ENCODE measurements at places on chromosomes 16 and 17. TPM values are rescaled to one million over a fixed set of nuclear protein-coding genes. Genes with fewer than 3 reads are reported as not detected.

Gene DNAAF8
- total RNA-seq = not detected

Gene GRIN2A
- 0.27 TPM for total RNA-seq

Gene KCNH6
- total RNA-seq = not detected

Gene TMIGD1
- not detected for total RNA-seq

Gene SPN
- total RNA-seq = 10.2 TPM

Gene SERPINF2
- 9.8 TPM for total RNA-seq

Gene TBC1D3E
- not detected for total RNA-seq

Gene KIF2B
- total RNA-seq = not detected

DNA sequence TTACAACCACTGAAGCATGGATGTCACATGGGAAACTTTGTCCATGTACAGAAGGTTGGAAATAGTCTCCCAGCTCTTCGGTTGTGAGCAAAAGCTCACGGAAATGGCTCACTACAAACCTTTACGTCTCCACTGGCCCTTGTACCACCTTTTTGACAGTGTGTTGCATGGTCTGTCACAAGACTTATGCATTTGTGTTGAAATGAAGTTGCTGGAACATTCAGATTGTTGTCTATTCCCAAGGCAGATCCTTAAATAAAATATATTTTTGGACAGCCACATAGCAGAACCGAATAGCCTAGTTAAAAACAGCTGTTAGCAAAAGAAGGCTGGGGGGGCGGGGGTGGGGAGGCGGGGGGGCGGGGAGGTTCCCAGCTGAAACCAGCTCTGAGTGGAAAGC is 39.2 kb downstream of the KNOP1 start:
- H3K4me1 ChIP-seq = no peaks in the 10 kb centered on the region
- H3K36me3 ChIP-seq = peaks cover 13% of the 10 kb centered on the region
- H3K27ac ChIP-seq = no peak overlapping the region
- no peaks in the 10 kb centered on the region for H3K27me3 ChIP-seq

- H3K36me3 ChIP-seq = no peaks in the 10 kb centered on the region
- H3K4me1 ChIP-seq = no peaks in the 10 kb centered on the region
- no peaks in the 10 kb centered on the region for H3K27me3 ChIP-seq
- no peak overlapping the region for H3K27ac ChIP-seq
- DNase-seq = no peak
- H3K4me3 ChIP-seq = no peak overlapping the region
Observed at GRCh38 chr17:38613981-38614779, 8.4 kb upstream of the SRCIN1 start.

DNA sequence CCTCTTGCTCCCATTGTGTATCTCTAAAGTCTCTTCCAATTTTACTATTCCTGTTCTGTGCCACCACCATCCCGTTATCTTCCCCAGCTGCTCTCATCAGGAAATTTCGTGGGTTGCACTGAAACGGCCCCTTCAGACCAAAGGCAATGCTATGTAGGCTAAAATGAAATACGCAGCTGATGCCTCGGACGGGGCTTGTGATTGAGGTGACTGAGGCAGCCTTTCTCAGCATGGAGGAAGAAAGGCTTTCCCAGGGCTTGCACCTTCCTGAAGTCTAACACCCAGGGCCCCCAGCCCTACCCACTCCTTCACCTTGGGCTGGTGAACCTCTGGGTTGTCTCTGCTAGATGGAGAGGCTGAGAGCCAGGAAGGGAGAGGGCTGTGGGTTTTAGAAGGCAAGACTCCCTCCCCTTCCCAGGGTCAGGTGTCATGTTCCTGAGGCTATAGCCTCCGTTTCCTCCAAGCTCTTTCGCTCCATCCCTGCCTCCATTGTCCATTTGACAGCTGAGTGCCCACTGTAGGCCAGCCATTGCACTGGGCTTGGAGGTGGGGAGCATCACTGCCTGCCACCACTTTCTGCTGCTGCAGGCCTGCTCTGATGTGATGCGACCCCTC is 7.8 kb downstream of the CCDC200 start:
- no peak overlapping the region for H3K4me3 ChIP-seq
- no peaks in the 10 kb centered on the region for H3K4me1 ChIP-seq
- no peak overlapping the region for H3K27ac ChIP-seq
- H3K27me3 ChIP-seq = no peaks in the 10 kb centered on the region
- H3K36me3 ChIP-seq = peaks cover 19% of the 10 kb centered on the region

- no peaks in the 10 kb centered on the region for H3K4me1 ChIP-seq
- H3K4me3 ChIP-seq = no peak overlapping the region
- H3K27me3 ChIP-seq = no peaks in the 10 kb centered on the region
- H3K27ac ChIP-seq = no peak overlapping the region
Observed at GRCh38 chr17:73592079-73592415, 52.2 kb downstream of the SDK2 start.

DNA sequence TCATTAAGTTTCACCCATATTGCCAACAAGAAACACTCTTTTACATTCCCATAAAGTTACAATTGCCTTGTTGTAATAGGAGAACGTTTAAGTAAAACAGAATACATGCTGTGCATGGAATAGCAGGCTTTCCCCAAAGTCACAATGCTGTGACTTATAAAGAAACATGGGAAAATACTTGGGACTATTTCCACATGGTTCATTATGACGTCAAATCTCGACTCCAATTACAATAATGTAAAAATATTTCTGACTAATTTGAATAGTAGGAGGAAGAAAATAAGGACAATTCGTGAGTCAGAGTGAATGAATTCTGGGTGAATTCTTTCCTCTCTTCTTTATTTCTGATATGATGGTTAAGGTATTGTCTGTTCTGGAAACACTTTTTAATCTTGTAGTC is 52.8 kb downstream of the CDH11 start:
- no peak overlapping the region for H3K27ac ChIP-seq
- peaks cover 14% of the 10 kb centered on the region for H3K4me1 ChIP-seq
- no peak overlapping the region for H3K4me3 ChIP-seq
- no peaks in the 10 kb centered on the region for H3K27me3 ChIP-seq

GRCh38 chr16:30028438-30029076 is 2.5 kb downstream of the TLCD3B start:
- DNase-seq = no peak
- H3K27me3 ChIP-seq = peaks cover 19% of the 10 kb centered on the region

DNA sequence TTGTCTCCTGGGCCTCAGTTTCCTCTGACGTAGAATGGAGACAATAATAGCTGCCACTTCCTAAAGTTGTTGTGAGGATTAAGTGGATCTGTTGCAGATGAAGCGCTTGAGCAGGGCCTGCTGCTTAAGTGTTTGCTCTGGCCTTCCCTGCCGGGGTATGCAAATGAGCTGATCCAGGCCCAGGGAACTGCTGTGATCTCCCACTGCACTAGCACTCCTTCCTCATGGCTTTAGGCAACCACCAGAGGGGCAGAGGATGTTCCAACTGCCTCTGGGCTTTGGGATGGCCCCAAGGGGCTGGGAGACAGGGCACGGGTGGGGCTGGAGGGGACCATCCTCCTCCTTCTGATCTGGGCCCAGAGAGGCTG is 6.2 kb downstream of the SBK1 start:
- no peak for DNase-seq
- no peaks in the 10 kb centered on the region for H3K36me3 ChIP-seq
- H3K27me3 ChIP-seq = no peaks in the 10 kb centered on the region
- H3K4me3 ChIP-seq = no peak overlapping the region
- peaks cover under 1% of the 10 kb centered on the region for H3K4me1 ChIP-seq
- no peak overlapping the region for H3K27ac ChIP-seq

GRCh38 chr17:20999841-21000532 is 42.8 kb downstream of the USP22 start:
- H3K36me3 ChIP-seq = peaks cover 32% of the 10 kb centered on the region
- DNase-seq = no peak
- no peak overlapping the region for H3K4me3 ChIP-seq
- peak overlapping the region; percentile 2 for H3K27ac ChIP-seq

DNA sequence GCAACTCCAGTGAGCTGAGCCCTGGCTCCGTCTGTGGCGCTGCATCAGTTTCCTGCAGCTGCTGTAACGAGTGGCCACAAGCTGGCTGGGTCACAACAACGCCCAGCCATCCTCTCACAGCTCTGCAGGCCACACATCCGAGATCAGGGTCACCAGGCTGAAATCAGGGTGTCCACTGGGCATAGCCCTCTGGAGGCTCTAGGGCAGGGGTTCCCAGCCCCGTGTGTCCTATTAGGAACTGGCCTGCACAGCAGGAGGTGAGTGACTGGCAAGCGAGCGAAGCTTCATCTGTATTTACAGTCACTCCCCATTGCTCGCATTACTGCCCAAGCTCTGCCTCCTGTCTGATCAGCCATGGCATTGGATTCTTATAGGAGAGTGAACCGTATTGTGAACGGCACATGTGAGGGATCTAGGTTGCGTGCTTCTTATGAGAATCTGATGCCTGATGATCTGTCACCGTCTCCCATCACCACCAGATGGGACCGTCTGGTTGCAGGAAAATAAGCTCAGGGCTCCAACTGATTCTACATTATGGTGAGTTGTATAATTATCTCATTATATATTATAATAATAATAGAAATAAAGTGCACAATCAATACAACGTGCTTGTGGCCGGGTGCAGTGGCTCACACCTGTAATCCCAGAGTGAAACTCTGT is 176.5 kb downstream of the SEC14L1 start:
- no peaks in the 10 kb centered on the region for H3K27me3 ChIP-seq
- H3K4me1 ChIP-seq = peaks cover 41% of the 10 kb centered on the region
- DNase-seq = no peak
- no peak overlapping the region for H3K4me3 ChIP-seq

DNA sequence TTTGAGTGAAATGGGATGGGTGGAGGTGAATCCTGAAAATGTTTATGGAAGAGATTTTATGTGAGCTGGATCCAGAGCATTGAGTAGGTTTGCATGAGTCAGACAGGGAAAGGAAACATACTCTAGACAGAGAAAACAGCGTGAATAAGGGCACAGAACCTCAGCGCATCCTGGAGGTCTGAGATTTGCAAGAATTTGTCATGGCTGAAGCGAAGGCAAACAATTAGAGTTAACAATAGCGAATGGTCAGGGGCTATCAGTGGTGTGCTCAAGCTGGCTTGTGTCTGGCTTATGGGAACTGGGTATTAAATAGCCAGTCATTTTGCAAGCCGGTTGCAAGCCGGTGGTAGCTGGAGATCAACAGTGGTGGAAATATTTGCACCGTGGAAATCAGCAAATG is 36.4 kb downstream of the MAP2K6 start:
- DNase-seq = no peak
- H3K36me3 ChIP-seq = no peaks in the 10 kb centered on the region
- no peak overlapping the region for H3K4me3 ChIP-seq

- H3K4me1 ChIP-seq = peaks cover 26% of the 10 kb centered on the region
- H3K4me3 ChIP-seq = no peak overlapping the region
- H3K27ac ChIP-seq = no peak overlapping the region
- no peak for DNase-seq
- no peaks in the 10 kb centered on the region for H3K27me3 ChIP-seq
Observed at GRCh38 chr16:14415291-14415690, 214.8 kb downstream of the PARN start.

GRCh38 chr16:67406111-67406971 is 9.9 kb downstream of the ZDHHC1 start:
- H3K4me3 ChIP-seq = no peak overlapping the region
- H3K36me3 ChIP-seq = no peaks in the 10 kb centered on the region
- H3K4me1 ChIP-seq = no peaks in the 10 kb centered on the region

GRCh38 chr17:2909175-2909845 is 113.1 kb downstream of the RAP1GAP2 start:
- no peak overlapping the region for H3K4me3 ChIP-seq
- no peak overlapping the region for H3K27ac ChIP-seq
- no peaks in the 10 kb centered on the region for H3K36me3 ChIP-seq
- no peaks in the 10 kb centered on the region for H3K4me1 ChIP-seq

GRCh38 chr16:22726868-22727267 is 87.1 kb upstream of the HS3ST2 start:
- DNase-seq = no peak
- no peaks in the 10 kb centered on the region for H3K36me3 ChIP-seq
- H3K27ac ChIP-seq = no peak overlapping the region
- H3K4me1 ChIP-seq = peaks cover 10% of the 10 kb centered on the region
- no peaks in the 10 kb centered on the region for H3K27me3 ChIP-seq

GRCh38 chr16:23667355-23667659 is 11.4 kb upstream of the PLK1 start:
- H3K4me3 ChIP-seq = no peak overlapping the region
- no peak overlapping the region for H3K27ac ChIP-seq
- DNase-seq = no peak
- no peaks in the 10 kb centered on the region for H3K27me3 ChIP-seq
- H3K4me1 ChIP-seq = no peaks in the 10 kb centered on the region

GRCh38 chr17:49226771-49227435 is 3.7 kb downstream of the PHOSPHO1 start:
- peaks cover 10% of the 10 kb centered on the region for H3K4me1 ChIP-seq
- no peaks in the 10 kb centered on the region for H3K36me3 ChIP-seq
- no peak overlapping the region for H3K27ac ChIP-seq
- DNase-seq = no peak
- H3K27me3 ChIP-seq = peaks cover 6% of the 10 kb centered on the region

DNA sequence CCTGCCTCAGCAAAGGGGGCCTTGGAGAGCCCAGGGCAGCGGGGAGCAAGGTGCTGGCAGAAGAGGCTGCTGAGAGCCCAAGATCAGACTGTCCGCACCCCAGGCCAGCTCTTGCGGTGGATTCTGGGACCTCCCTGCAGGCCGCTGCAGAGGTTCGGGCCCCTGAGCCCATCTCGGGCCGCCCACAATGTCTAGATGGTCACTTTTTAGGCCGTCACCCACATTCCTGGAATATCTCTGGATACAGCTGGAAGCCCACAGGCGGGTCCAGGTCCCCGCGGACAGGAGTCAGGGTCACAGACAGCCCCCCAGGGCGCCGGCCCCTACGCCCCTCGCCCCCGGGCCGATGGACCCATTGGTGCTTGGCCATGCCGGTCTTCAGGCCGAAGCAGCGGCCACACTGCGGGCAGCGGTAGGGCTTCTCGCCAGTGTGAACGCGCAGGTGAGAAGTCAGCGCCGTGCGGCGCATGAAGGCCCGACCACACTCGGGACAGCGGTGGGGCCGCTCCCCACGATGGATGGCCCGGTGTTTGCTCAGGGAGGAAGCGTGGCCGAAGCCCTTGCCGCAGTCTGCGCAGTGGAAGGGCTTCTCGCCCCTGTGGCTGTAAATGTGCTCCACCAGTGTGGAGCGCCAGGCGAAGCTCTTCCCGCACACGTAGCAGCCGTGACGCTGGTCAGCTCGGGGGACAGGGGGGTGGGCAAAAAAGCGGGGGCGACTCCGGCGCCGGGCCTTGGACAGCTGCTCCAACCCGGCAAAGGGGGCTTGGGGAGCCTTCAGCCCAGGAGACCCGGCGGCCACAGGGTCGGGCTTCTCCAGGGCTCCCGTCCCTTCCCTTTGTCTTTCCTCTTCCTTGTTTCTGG is 2.1 kb downstream of the ZNF747 start:
- H3K36me3 ChIP-seq = peaks cover 9% of the 10 kb centered on the region
- H3K27me3 ChIP-seq = no peaks in the 10 kb centered on the region
- no peak overlapping the region for H3K27ac ChIP-seq
- no peak for DNase-seq
- H3K4me3 ChIP-seq = no peak overlapping the region

- H3K36me3 ChIP-seq = peaks cover 43% of the 10 kb centered on the region
- H3K27me3 ChIP-seq = no peaks in the 10 kb centered on the region
- H3K4me3 ChIP-seq = no peak overlapping the region
Observed at GRCh38 chr16:4684763-4685162, 8.6 kb upstream of the NUDT16L1 start.

- no peaks in the 10 kb centered on the region for H3K27me3 ChIP-seq
- H3K27ac ChIP-seq = no peak overlapping the region
- H3K36me3 ChIP-seq = peaks cover 10% of the 10 kb centered on the region
Observed at GRCh38 chr16:89152831-89153700, 18.5 kb upstream of the CDH15 start.

- H3K4me3 ChIP-seq = peak overlapping the region; percentile 63
- H3K27me3 ChIP-seq = peaks cover 5% of the 10 kb centered on the region
- H3K36me3 ChIP-seq = no peaks in the 10 kb centered on the region
- DNase-seq = no peak
Observed at GRCh38 chr17:50565402-50566350, 5.2 kb downstream of the CACNA1G start.

All from thoracic aorta (tissue), 2 donors.